ENCODE measurements at places on chromosomes 1 and 21.

- DNase-seq: no peak
Measured at GRCh38 chr1:117106478-117106877, 15.1 kb downstream of the TRIM45 start.

DNA sequence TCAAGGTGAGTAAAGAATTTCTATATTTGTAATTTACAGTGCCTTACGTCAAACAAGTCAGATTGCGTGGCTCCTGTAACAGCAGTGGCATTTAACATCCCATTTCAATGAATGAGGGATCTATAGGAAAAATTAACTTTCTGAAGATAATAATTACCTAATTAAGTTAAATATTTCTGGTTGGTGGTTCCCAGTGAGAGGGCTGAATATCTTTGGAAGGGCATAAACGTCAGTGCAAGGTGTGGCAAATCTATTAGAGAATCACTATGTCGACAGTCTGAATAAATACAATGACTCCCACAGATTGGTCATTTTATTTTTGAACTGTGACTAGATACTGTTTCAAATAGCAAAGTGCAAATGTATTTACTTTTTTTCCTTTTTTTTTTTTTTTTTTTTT lies 80.0 kb downstream of the S1PR1 start:
- no peak for DNase-seq

DNA sequence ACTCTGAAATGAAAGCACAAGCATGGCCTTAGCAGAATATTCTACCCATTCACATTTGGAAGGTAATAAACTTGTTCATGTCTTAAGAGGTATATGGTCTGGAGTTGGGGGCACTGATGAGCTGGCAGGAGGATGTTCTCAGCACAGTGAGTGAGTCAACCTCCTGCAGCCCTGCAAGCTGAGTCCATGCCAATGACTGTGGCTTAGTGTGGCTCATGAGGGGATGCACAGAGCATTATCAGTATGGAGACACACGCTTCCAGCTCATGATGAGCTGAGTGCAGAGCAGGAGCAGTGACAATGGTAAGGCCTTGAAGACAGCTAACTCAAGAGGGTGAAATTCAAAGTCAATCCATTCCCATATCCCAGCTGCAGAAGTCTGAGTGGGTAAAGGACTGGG lies 102.3 kb downstream of the TNFSF18 start:
- no peak for DNase-seq

DNA sequence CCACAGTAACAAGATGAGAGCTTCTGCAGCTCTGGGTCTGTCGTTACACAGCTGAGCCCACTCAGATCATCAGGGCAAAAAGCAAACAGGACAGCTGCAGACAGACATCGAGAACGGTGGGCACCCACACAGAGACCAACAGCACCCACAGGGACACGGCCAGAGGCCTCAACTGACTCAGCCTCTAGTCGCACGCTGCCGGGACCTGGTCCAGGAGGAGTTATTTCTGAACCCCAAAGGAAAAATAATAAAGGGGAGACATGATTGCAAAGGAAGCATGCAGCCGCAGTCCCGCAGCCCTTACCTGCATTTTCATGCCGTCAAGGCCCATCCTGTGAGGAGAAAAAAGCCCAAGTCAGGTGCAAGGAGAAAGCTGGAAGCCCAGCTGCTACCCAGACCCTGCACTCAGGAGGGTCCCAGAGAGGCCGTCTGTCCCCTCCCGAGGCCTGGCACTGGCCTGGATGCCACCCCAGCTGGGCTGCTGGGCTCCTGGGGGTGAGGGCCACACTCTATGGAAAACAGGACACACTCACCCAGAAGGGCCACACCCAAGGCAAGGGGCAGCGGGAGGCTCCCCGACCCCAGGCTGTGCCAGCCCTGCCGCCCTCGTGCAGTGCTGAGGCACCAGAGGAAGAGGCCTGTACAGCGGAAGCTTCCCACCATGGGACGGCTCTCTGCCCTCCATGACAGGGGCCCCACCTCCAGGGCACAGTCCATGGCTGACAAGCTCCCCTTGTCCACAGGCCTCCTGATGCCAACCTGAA lies 15.7 kb downstream of the LSS start:
- DNase-seq: no peak

DNA sequence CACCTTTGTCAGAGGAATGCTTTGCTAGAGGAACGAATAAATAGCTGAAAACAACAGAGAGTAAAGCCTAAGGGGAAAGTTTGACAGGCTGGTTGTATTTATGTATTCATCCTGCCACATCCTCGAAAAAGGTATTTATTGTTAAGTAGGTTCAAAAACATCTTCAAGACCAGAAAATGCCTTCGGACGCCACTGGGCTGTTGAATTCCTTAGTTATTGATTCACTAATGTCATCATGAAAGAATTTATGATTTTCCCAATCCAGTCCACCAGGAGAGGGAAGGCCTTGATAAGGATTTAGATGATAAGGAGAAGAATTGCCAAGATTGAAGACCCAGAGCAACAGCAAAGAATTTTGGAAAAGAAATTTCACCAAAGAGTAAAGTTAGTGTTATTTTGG lies 35.2 kb upstream of the MAB21L3 start:
- DNase-seq: no peak

DNA sequence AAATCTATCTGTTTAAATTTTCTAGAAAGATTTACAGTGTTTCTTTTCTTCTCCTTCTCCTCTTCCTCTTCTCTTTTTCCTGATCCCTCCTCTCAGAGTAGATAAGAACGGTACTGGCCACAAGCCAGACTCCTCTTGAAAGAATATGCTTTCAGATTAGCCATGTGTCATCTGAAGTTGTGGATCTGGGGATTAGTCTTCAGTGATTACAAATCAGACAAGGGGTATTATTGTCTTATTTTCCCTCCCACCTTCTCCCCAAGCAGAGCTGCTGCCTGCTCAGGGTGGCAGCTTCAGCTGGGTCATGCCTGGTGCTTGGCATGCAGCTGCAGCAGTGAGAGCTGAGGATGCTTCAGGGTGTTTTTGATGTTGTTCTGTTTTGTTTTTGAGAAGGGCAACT lies 42.7 kb downstream of the SGIP1 start:
- no peak for DNase-seq

GRCh38 chr21:34910396-34910795 lies 138.7 kb downstream of the RUNX1 start:
- DNase-seq: no peak

- DNase-seq: no peak
Measured at GRCh38 chr1:160104486-160104885, 6.1 kb upstream of the IGSF8 start.

DNA sequence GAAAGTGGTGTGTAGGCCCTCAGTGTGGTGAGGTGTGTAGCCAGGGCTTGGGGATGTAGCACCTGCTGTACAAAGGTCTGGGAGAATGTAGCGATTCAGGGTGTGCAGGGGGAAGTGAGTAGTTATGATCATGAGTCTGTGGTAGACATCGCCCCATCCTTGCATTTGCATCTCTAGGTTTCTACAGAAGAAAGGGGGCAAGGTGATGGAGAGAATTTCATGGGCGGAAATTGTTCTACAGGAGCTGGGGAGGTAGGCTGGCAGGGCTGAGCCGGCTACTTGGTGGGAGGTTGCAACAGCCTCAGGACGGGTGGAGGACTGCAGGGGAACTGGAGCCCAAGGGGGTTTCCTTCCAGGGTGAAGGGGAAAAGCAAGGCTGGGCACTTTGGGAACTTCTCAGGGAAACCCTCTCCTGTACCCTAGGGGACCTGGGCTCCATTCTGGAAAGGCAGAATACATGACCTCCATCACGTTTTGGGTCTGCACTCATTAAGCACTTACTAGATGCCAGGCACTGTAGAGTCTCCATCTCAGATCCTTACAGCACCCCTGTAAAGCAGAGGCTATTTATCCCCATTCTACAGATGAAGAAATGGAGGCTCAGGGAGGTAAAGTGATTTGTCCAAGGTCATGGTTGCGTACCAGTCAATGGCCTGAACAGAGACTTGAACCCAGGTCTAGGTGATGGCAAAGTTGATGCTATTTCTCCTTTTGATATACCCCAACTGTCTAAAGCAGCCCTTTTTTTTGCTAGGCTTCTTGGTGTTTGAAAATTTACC lies 14.5 kb upstream of the TNFRSF1B start:
- no peak for DNase-seq

DNA sequence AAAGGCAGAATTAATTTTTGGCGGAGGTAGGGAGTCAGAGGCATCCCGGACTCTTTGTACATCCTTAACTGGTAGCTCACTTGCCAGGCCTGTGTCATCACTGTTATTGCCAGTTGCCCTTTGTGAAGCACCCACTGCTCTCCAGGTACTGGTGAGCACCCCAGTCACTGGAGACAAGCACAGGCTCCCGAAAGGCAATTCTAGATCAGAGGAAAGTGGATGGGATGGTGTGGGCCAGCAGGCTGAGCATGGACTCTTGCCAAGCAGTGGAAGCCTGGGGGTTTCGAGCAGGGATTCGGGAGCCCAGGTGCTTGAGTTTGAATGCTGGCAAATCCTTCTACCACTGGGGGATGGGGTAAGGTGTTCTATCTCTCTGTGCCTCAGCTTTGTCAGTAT lies 551.1 kb downstream of the MATN1 start:
- DNase-seq: no peak

- no peak for DNase-seq
Measured at GRCh38 chr1:158972841-158973240, 36.9 kb upstream of the IFI16 start.

- no peak for DNase-seq
Measured at GRCh38 chr1:23590058-23590783, 30.9 kb upstream of the ID3 start.

GRCh38 chr21:42520628-42521253 lies 7.1 kb downstream of the SLC37A1 start:
- no peak for DNase-seq

DNA sequence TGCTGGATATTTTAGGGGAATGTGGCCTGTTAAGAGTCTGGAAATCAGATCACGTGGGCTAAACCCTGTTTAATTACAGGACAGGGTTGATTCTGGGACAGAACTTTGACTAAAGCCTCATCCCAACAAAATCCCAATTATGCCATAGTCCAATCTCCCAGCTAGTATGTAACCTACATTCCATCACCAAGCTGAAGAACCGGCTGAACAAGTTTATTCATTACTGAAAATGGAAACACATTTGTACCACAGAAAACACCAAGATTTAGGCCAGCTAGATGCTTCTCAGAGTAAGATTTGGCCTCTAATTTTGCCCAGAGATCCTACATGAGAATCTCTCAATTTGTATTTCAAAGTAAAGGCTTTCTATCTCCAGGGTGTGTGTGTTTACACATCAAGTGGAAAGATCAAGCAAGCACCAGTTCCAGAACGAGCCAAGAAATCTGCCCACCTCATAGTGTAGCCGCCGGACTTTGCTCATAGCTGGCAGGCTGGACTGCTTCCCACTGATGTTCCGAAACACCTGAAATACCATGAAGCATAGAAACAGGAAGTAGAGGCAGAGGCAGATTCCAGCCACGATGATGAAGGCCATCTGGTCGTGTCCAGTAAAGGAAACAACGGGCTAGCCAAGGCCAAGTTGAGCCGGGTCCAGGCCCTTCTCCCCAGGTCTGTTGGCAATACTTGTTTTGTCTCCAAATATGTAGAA lies 86.8 kb downstream of the WLS start:
- DNase-seq: no peak

GRCh38 chr1:8348047-8348776 lies 30.3 kb downstream of the SLC45A1 start:
- DNase-seq: no peak
